ENCODE measurements at places on chromosomes 12 and 14. TPM values are rescaled to one million over a fixed set of nuclear protein-coding genes. Genes with fewer than 3 reads are reported as not detected.

DNA sequence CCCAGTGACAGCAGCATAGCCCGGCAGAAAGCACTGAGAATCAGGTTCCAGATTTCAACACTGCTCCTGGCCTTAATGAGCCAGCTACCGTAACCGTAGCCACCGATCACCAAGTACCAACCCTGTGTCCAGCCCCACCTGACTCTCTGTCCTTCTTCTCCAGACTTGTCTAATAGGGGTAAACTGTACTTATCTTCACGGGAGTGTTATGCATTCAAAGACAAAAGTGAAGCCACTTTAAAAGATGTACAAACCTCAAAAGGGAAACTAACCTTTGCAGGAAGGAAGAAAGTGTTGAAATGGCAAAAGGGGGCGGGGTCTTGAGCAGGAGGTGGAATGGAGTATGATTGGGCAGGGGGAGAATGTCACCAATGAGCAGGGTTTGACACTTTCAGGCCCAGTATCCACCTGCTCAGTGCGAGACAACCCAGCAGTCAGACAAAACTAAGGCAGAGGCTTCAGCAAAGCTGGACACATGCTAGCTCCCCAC, 226.1 kb downstream of the CHST11 start:
- no peak for DNase-seq

DNA sequence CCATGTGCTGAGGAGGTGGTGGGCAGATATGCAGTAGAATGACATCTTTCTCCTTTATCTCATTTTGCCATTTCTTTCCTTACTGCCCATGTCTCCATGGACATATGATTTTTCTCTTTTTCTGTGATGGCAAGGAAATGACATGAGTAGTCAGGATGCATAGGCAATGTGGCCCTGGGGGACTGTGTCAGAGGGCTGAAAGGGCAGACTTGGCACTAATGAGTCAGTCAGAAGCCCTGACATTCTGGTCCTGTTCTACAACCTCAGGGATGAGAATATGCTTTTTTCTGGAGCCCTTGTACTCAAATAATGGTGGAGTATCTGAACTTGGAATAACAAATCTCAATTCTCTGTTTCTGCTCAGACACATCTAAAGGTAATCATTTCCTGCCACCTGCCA, 167.8 kb downstream of the TMEM117 start:
- no peak for DNase-seq

- no peak for DNase-seq
Observed at GRCh38 chr14:103286460-103286859, 47.6 kb upstream of the EIF5 start.

GRCh38 chr12:110104188-110105094, 19.7 kb upstream of the IFT81 start:
- no peak for DNase-seq

GRCh38 chr12:106171117-106171750, 32.5 kb upstream of the NUAK1 start:
- DNase-seq: no peak

The SERPINA6 gene
- not detected for total RNA-seq

DNA sequence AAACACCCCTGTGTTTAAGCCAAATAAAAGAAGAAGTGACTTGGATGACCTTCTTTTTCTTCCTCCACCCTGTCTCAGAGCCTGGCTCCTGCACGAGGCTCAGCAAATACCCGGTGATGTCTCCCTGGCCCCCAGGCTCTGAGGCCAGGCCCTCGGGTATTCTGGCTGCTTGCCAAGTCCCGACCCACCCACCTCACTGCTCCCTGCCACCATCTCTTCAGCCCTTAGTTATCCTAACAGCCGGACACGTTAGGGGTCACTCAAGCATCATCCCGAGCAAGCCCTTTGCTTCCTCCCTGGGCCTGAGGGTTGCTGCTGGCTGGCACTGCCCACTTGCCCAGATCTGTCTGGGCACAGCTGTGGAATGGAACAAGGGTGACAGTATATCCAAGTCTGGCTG, 7.2 kb downstream of the RPS6KL1 start:
- no peak for DNase-seq

The METAP2 gene
- 106 TPM for total RNA-seq

Data from LHCN-M2 (cell line).